Stimulated activated CD4-positive, alpha-beta T cell treated with anti-CD3 and anti-CD28 coated beads, TNF-alpha, amount 100 ng/mL, for 1 hour (primary cell): ENCODE measurements at places on chromosomes 13 and 19.

DNA sequence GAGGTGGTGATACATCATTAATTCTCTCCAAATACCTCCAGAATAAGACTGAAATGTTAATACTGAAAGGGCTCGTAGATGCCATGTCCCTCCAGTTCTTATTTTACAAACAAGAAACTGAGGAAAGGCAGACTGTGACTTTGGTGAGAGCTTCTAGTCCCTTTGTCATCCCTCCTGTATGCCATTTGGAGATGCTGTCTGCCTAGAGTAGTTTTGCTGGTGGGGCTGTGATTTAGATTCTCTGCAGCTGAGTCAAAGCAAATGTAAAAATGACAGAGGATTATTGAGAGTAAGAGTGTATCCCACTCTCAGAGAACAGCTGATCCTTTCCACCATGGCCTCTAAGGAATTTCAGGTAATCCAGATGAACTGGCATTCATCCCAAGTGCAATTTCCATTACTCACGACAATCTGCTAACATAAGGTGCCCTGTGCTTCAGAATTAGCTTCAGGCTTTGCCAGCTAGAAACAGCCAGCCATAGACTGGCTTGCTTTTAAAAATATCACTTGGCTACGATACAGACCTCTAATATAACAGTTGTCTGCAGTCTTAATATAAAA, 16.8 kb downstream of the PABPC3 start:
- no peak for DNase-seq

GRCh38 chr13:113879017-113879416, 15.1 kb upstream of the GAS6 start:
- no peak for DNase-seq

GRCh38 chr19:52335768-52336116, 301 bp upstream of the ZNF610 start:
- no peak for DNase-seq

- no peak for DNase-seq
These were observed 8.0 kb downstream of the EPSTI1 start for GRCh38 chr13:42984026-42984425.

DNA sequence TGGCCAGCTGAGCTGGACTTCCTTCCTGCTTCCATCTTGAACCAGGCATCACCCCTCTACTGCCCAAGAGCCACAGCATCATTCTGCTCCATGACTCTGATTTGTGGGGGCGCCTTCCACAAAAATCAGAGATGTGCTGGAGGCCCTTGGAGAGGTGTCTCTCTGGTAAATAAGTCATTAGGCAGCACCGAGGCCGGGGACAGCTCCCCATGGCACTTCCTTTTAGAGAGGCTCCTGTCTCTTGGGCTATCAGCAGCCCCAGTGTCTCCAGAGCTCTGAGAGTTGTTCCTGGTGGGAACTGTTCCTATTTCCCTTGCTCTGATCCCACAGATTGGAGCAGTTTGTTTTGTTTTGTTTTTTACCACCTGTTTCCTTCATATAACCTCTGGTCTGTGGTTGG, 19.9 kb downstream of the NWD1 start:
- DNase-seq: no peak

- no peak for DNase-seq
These were observed 5.8 kb downstream of the CHST8 start for GRCh38 chr19:33627526-33627925.

DNA sequence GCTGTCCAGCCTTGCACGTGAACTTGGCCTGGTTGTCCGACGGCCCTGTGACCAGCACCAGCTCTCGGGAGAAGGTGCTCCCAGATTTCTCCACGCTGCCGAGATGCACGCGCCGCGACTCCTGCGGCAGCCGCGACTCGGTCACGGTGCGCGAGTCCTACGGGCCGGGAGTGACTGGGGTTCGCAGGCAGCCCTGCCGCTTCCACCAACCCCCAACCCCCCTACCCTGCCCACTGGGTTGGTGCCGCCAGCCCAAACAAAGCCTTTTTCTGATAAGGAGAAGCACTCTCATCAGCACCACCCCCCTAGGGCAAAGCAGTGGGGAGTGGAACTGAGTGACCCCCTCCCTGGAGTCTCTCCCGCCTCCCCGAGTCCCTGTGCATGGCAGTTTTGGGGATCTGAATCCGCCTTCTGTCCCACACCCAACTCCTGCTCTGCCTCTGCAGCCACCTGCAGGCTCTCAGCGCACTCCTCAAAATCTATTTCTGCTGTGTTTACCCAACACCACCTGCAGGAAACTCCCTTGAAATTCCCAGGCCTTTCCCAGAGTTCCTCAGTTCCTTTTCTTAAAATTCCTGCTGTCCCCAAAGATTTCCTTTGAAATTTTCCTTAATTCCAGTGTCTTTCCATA, 6.2 kb downstream of the NPHS1 start:
- DNase-seq: no peak

DNA sequence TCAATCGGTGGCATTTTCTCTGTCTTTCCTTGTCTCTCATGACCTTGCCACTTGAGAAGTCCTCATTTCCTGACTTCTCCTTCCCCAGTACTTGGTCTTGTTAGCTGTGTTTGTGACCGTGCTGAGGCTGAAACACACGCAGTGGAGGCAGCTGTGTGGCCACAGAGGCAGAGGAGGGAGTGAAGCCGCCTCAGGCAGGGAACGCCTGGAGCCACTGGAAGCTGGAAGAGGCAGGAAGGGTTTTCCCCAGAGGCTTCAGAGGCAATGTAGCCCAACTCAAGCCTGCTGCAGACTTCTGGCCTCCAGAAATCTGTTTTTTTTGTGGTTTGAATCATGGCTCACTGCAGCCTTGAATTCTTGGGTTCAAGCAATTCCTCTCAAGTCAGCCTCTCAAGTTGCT, 29.2 kb upstream of the ARGLU1 start:
- no peak for DNase-seq
